ENCODE measurements at places on chromosomes 11 and 22.

GRCh38 chr11:108242422-108242821 is 19.6 kb downstream of the ATM start:
- DNase-seq, result no peak

DNA sequence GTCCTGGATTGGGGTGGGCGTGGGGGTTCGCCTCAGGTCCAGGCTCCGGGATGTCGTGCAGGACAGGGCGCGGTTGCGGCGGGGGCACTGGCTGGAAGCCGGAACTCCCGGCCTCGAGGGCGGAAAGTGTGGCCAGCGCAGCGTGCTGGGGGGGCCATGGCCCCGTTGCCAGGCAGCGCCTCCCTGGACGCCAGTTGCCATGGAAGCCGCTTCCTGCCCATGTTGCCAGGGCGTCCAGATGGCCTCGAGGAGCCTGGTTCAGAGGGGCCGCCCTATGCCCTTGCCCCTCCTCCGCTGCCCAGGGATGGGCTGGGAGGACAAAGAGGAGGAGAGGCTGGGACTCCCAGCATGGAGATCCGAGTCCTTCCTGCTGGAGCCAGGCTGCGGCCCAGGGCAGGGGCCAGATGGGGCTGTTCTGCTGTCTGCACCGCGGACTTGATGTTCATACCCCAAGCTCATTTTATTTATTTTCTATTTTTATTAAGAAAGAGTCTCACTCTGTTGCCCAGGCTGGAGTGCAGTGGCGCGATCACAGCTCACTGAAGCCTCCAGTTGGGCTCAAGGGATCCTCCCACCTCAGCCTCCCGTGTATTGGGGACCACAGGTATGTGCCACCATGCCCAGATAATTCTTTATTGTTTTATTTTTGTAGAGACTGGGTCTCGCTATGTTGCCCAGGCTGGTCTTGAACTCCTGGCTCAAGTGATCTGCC is 4.6 kb upstream of the CCDC188 start:
- no peak for DNase-seq

GRCh38 chr11:109993786-109994185 is 99.4 kb upstream of the ZC3H12C start:
- no peak for DNase-seq

DNA sequence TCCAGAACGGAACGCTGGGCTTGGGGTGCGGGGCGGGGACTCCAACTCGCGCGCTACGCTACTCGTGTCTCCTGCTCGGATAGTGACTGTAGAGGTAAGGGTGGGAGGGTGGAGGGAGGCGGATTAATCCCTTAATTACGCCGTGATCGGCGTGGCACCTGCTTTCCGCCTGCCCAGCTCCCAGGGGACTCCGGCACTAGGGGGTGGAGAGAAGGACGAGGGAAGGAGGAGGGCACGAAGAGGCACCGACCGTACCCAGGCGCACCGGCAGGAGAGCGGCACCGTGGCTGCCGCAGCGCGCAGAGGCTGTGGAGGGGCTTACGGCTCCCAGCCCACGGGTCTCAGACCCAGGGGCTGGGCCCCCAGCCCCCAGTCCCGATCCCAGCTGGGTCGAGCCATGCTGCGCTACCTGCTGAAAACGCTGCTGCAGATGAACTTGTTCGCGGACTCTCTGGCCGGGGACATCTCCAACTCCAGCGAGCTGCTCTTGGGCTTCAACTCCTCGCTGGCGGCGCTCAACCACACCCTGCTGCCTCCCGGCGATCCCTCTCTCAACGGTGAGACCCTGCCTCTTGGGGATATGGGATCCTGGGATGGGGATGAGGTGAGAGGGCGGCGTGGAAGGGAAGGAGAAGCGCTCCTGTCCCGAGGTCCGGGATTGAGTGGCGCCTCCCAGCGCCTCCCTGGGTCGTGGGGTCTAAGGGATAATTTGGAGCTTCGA is at the start of gene ROBO3:
Gene ROBO3 (plus strand): TSS at position 252 of the 721 bp plus-strand sequence. CDS start 146 bp downstream, at position 398.
- DNase-seq, result no peak

- DNase-seq, result no peak
Observed at GRCh38 chr11:57792870-57793269, 31.3 kb downstream of the CTNND1 start.

GRCh38 chr11:9008661-9009060 is 4.9 kb upstream of the NRIP3 start:
- DNase-seq, result no peak

Measured in CD8-positive, alpha-beta T cell (primary cell).